Left renal pelvis (tissue), 4 donors: ENCODE measurements at places on chromosomes 11 and 22. TPM values are rescaled to one million over a fixed set of nuclear protein-coding genes. Genes with fewer than 3 reads are reported as not detected.

Gene ASRGL1
- polyA plus RNA-seq: 5.2 TPM

Gene C11orf97
- not detected for polyA plus RNA-seq

Gene APOA4
- not detected for polyA plus RNA-seq

Gene AP5B1
- 5.3 TPM for polyA plus RNA-seq

Gene KMT2A
- 33.8 TPM for polyA plus RNA-seq
